Foreskin keratinocyte (primary cell): ENCODE measurements at places on chromosomes 13 and 19.
A peak's percentile ranks its signal among the peaks of the same experiment; 100 is the strongest.

- no peak for DNase-seq
These were observed 5.4 kb upstream of the LRFN1 start for GRCh38 chr19:39325778-39326665.

- DNase-seq = no peak
These were observed 3.1 kb downstream of the WDFY2 start for GRCh38 chr13:51587372-51587771.

DNA sequence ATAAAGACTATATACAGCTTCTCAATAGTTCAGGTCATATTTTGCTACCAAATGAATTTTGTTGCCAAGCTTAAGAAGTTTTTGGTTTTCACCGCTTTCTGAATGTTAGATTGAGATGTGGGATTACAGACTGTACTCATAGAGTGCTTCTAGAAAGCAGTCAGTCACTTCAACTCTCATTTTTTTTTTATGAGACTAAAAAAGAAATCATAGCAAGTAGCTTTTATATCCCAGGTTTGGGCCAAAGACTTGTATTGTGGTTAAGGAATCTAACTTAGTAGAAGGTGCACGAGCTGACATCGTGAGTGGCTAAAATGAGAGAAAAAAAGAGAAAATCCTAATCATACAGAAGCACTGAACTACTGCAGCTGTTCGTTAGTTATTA lies 2.2 kb upstream of the USPL1 start:
- no peak for DNase-seq

DNA sequence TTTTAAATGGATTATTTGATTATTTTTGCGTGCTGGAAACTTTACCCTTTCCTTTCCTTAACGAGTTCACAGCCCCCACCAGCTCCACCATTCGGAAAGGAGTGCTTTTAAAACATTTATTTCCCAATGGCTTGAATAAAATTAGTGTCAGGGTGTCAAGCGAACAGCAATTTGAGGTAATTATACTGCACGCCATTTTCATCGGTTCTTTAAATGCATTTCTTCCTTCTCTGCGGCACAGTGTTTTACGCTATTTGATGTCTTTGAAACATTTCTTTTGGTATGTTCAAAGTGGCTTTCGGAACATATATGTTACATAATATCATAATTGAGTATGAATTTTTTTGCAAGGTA lies 309 bp upstream of the SLITRK1 start:
- DNase-seq = no peak

DNA sequence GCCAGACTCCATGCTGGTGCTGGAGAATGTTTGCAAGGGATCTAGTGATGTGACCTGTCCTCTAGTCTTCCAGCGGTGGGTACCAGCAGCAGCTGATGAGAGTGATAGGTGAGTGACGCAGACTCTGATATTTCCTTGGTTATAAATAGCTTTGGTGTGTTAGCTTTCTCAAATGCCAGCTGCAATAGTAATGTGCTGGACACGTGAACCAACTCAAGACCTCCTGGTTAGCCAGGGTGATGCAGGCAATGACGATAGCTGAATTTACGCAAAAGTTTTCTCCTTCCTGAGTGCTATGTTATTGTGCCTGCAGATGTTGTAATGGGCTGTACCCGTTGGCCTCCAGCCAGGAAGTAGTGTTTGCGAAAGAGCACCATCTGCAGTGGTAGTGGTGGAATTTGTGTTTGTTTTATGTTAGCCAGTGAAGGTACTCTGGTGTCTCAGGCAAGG lies 129.5 kb downstream of the CYSLTR2 start:
- DNase-seq = peak; percentile 60

- no peak for DNase-seq
These were observed 71.4 kb downstream of the MIPEP start for GRCh38 chr13:23817830-23818229.

DNA sequence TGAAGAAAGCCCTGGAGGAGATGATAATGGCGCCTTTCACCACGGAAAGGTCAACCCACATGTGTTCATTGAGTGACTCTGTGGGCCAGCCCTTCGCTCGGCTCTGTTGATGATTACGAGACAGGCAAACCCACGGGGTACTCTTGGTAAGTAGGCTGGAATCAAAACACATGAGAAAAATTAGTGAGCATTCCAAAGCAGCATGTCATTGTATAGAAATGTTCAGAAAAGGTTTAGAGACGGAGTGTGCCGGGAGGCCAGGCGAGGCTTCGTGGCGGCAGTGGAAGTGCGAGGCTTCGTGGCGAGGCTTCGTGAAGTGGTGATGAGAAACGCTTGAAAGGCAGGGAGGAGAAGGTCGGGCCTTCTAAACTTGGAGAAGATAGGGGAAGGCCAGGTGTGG lies 144.3 kb downstream of the ZNF536 start:
- DNase-seq = no peak

GRCh38 chr13:50616101-50616500 lies 227.4 kb downstream of the DLEU7 start:
- peak; percentile 45 for DNase-seq

DNA sequence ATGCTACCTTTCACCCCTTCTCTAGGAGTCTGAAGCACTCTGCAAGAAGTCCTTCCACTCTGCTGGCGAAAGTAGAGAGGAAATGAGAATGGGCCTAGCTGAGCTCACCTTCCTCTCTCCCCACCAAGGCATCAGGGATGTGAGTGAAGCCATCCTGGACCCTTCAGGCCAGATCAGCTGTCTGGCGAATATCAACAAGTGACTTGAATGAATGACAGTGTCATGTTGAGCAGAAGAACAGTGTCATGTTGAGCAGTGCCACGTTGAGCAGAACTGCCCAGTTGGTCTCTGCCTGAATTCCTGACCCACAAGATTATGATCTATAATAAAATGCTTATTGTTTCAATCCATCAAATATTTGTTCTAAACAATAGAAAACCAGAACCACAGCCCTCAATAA lies 166.2 kb upstream of the RFC3 start:
- DNase-seq = no peak

DNA sequence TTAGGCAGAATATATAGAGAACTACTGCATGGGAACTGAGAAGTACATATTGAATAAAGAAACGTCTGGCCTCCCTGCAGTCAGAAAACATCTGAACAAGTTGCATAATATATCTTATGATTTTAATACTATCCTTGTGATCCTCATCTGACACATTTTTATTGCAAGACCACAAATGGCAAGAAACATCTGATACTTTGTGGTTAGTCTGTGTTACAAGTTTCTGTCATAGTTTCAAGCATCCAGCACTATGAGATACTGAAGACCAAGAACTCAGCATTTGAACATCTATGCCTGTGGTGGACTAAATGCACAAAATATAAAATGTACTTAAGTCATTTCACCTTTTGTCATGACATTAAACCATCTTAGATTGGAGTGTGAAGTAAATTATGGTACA lies 1175.8 kb upstream of the MIR17HG start:
- no peak for DNase-seq

- no peak for DNase-seq
These were observed at the start of gene ZNF792 for GRCh38 chr19:34963573-34964406. TSS of gene ZNF792 (minus strand) at chr19:34964229. CDS start at chr19:34963662, 567 bp downstream.

GRCh38 chr13:93284064-93284463 lies 57.5 kb downstream of the GPC6 start:
- DNase-seq = no peak

GRCh38 chr19:30363073-30363472 lies 9.1 kb upstream of the ZNF536 start:
- DNase-seq = no peak

GRCh38 chr13:78595495-78596398 lies 7.6 kb downstream of the POU4F1 start:
- DNase-seq = no peak

DNA sequence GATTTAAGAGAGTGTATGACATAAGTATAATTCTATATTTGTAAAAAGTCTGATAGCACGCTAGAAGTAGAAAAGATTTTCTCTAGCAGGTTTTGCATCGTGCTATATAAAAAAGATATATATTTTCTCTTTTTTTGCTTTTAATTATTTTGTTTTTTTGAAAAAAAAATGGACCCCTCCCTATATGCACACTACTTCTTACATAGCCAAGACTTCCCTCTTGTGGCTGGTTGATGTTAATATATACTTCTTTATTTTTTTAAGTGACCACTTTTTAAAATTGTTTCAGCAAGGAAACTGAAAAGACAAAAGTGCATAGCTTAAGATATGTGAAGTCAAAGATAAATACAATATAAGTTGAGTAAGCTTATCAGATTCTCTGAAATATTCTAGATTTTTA lies 1202.8 kb downstream of the DIAPH3 start:
- DNase-seq = no peak

DNA sequence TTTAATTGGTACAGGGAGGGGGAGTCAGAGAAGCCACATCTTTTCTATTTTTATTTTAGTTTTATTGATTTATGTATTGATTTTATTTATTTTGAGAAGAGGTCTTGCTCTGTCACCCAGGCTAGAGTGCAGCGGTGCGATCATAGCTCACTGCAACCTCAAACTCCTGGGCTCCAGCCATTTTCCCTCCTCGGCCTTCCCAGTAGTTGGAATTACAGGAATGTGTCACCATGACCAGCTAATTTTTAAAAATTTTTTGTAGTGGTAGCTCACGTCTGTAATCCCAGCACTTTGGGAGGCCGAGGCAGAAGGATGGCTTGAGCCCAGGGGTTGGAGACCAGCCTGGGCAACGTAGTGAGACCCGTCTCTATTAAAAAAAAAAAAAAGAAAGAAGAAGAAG lies 4.1 kb downstream of the IL27RA start:
- no peak for DNase-seq

DNA sequence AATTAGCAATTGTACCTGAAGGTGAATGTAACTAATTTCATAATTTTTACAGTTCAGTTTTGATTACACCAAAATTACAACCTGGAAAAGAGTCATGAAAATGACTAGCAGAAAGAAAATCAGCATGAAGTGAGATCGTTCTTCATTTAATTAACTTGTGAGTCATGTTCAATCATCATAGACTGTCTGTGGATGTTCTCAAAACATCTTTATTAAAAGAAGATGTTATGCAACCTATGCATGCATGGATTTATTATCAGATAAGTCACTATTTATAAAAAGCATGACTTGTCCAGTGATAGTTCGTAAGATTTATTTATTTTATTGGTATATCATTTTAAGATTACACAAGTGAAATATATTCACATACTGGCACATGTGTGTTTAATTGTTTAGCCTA lies 245.9 kb downstream of the ITGBL1 start:
- peak; percentile 15 for DNase-seq

DNA sequence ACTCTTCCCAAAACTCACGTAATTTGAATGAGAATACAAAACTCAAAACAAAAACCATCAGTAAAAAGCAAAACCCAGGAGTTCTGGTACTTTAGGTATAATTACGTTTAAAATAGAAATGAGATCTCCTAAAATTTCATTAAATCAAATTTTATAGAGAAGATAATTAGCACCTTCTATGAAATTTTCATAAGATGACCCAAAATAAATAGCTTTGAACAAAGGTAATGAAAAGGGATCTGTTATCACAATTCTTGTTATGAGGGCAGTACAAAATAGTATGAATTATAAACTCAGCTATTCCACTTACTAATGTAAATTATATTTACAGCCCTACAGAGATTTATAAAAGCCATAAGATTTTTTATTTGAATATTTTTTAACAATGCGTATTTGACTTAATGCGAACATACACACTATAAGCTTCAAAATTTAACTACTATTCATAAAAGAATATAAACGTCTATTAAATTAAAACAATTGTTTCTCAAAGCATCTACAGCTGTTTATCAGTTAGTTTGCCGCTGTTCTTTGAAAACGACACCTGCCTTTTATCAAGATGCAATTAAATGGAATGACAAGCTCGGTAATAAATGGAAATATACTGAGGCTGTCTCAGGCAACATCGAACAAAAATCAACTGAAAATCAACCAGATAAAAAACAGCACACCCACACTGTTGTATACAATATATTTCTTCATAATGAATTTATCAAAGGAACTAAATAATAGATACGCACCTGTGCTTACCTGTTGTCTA lies 63.8 kb downstream of the KCNRG start:
- no peak for DNase-seq

- peak; percentile 25 for DNase-seq
These were observed 1.3 kb downstream of the TSKS start for GRCh38 chr19:49761625-49762311.

GRCh38 chr13:107217251-107217650 lies 649.3 kb upstream of the ARGLU1 start:
- DNase-seq = no peak

- DNase-seq = no peak
These were observed 7.6 kb downstream of the EHD2 start for GRCh38 chr19:47720669-47721422.

- no peak for DNase-seq
These were observed 5.3 kb upstream of the UQCR11 start for GRCh38 chr19:1610579-1610978.

GRCh38 chr13:89455741-89456140 lies 1784.6 kb downstream of the SLITRK5 start:
- DNase-seq = peak; percentile 89

DNA sequence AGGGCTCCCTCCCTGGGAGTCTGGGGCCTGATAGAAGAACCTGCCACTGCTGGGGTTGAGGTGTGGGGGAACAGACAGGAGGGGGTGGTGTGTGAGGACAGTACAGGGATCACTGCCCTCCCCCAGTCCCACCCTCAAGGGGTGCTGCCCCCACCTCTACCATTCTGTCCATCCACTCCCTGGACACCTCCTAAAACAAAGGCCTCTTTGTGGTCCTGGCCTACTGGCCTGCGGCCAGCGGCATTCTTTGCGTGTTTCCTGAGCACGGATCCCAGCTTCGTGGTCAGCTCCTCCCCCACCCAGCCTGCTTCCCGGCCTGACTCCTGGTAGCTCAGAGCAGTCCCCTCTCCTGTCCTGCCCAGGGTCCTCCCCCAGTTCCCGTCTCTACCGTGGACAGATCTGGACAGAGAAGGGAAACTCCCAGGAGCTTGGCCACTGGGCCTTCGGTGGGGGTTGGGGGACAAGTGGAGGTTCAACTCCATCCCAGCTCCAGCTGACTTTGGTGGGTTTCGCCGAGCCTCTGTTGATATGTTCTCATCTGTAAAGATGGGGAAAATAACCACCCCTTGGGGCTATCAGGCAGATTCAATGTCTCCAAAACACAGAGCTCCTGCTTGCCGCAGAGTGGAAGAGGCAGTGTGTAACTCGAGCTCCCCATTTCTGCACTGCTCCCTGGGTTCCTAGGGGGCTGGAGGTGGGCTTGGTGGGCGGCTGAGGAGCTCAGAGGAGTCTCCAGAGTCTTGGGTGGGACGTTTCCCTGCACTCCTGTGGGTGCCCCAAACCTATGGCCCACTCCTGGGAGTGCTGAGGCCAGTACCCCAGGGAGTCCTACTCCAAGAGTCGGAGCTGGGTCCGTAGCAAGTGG lies 48.7 kb downstream of the LYL1 start:
- DNase-seq = peak; percentile 50

- no peak for DNase-seq
These were observed 26.6 kb downstream of the CBY2 start for GRCh38 chr13:45728759-45729158.

- DNase-seq = peak; percentile 29
These were observed 4.9 kb upstream of the SMIM17 start for GRCh38 chr19:56637976-56638555.

GRCh38 chr13:50085063-50085462 lies 69.8 kb downstream of the KCNRG start:
- peak; percentile 21 for DNase-seq
